ENCODE measurements at places on chromosomes 6 and 20. TPM values are rescaled to one million over a fixed set of nuclear protein-coding genes. Genes with fewer than 3 reads are reported as not detected.

PPP1R14C gene
- total RNA-seq, result 17.0 TPM

NDRG3 gene
- total RNA-seq, result 34.5 TPM

UBE2C gene
- total RNA-seq, result 0.75 TPM

TSHZ2 gene
- 0.30 TPM for total RNA-seq

ABHD16B gene
- total RNA-seq, result not detected

LHFPL5 gene
- total RNA-seq, result not detected

CNKSR3 gene
- 39.6 TPM for total RNA-seq

CD93 gene
- total RNA-seq, result 0.35 TPM

ENPP4 gene
- 9.1 TPM for total RNA-seq

PRDM13 gene
- total RNA-seq, result not detected
